ENCODE measurements at places on chromosomes 7 and 10.

DNA sequence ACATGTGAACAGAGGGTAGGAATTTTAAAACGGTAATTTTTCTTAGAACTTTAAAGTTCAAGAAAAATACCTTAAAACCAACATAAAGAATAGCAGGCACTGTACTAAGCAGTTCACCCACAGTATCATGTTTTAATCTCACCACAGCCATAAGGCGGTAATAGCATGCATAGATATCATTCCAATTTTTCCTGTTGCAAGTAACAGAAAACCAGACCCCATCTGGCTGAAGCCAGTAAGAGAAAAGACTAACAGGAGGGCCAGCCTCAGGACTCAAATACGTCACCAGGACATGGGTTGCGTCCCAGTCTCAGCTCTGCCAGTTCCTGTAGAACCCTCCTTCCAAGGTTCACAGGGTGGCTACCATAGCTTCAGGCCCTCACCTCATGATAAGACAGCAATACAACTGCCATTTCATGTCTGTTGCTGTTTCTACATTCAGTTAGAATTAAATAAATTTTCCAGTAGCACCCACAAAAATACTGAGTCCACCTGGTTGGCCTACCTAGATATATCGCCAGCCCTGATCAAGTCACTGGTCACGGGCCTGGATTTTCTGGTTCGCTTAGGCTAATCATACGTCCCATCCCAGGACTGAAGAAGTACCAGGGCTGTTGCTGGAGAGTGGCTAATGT lies 2.0 kb upstream of the RNF32 start:
- no peak for DNase-seq

- DNase-seq = no peak
Measured at GRCh38 chr10:24869354-24870015, 82.9 kb downstream of the PRTFDC1 start.

- no peak for DNase-seq
Measured at GRCh38 chr10:79418886-79419595, 26.4 kb downstream of the ZCCHC24 start.

DNA sequence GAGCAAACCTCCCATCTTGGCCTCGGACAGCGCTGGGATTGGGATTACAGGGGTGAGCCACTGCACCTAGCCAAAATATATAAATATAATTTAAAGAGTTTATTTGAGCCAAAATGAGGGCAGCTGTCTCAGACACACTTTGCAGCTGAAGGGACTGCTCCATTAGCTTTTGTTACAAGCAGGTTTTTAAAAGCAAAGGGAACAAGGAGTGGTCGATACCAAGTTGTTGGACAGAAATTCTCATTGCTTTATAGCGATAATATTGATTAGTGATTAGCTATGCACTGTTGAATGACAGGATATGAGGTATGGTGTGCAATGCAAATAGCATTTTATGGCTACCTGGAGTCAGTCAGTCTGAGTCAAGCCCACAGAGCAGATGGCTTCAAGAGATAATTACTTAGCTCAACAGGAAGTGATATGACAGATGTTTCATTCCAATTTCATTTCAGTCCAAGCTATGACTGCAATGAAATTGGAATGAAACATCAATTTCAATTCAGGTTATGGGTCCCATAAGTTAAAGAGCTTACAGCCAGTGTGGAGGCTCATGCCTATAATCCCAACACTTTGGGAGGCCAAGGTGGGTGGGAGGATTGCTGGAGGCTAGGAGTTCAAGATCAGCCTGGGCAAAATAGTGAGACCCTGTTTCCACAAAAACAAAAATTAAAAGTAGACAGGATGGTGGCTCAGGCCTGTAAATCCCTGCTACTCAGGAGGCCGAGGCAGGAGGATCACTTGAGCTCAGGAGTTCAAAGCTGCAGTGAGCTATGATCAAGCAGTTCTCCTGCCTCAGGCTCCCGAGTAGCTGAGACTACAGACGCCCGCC lies 23.1 kb downstream of the TYW1 start:
- no peak for DNase-seq

GRCh38 chr7:51242007-51242691 lies 74.5 kb downstream of the COBL start:
- DNase-seq = no peak

- DNase-seq = no peak
Measured at GRCh38 chr10:123519861-123520260, 146.3 kb upstream of the GPR26 start.

GRCh38 chr7:123709525-123709924 lies 39.3 kb downstream of the WASL start:
- no peak for DNase-seq

DNA sequence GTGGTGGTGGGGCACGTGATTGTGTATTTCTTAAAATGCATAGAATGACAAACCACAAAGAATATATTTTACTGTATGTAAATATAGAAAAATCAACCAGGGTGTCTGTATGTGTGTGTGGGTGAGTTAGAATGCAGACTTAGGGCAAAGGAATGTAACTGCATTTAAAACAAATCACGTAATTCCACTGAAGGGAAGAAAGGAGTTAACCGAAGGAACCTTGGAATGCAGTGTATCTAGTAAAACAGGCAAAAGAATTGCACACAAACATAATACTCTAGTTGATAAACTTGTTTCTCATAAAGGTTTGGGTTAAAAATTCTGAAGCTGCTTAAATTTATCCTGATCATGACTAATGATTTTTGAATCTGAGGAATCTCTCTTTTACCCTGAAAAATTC lies 134.9 kb downstream of the ADRA2A start:
- DNase-seq = no peak

DNA sequence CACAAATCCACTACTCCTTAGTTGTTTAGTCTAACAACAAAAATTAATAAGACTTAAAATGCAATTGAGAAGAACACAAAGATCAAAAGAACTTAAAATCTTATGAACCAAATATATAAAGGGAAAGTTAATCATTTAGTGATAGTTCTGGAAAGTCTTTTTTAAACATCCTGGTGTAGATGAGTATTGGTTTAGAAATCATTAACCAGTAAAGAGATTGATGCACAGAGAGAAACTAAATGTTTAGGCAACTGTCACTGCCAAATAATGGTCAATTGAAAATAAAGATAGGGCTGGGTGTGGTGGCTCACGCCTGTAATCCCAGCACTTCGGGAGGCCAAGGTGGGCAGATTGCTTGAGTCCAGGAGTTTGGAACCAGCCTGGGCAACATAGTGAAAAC lies 44.9 kb downstream of the SP8 start:
- DNase-seq = no peak

DNA sequence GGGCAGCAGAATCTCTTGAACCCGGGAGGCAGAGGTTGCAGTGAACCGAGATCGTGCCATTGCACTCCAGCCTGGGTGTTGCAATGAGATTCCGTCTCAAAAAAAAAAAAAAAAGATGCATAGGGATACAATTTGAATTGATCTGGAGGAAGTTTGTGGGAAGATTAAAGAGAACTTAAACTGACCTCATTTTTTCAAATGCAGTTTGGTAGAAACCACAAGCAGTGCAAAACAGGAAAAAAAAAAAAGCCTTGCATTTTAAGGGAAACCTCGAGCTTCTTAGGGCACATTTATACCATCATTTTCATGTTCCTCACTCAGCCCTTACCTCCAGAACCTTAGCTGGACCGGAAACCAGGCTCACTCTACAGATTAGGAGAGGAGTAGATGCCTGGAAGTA lies 2.8 kb downstream of the KCTD7 start:
- DNase-seq = no peak

- DNase-seq = no peak
Measured at GRCh38 chr7:92002720-92003119, 62.1 kb downstream of the AKAP9 start.

DNA sequence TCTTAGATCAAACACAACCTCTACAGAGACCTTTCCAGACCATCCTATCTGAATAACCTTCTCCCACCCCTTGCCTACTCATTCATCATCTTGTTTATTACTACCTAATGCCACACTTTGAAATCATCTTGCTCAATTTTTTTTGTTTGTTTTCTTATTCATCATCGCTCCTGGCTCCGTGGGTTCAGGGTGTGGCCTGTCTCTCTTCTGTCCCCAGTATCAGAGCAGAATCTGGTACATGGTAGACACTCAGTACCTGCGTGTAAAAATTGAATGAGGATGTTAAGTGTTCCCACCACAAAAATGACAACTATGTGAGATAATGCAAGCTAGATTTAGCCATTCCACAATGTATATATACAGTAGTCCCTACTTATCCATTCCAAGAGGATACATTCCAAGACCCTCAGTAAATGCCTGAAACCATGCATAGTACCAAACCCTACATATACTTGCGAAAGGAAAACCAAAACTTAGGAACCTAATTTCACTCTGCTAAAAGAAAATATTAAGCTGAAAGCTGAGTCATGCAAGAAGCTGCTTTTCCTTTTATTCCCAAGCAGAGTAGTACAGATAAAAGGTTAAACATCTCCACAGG lies 72.1 kb upstream of the SEC61G start:
- DNase-seq = no peak

GRCh38 chr10:119341459-119342301 lies 134.3 kb downstream of the GRK5 start:
- peak; percentile 19 for DNase-seq

GRCh38 chr7:134315679-134316538 lies 821 bp downstream of the SLC35B4 start:
- DNase-seq = no peak

GRCh38 chr10:70169649-70170364 lies 507 bp downstream of the SAR1A start:
- no peak for DNase-seq

DNA sequence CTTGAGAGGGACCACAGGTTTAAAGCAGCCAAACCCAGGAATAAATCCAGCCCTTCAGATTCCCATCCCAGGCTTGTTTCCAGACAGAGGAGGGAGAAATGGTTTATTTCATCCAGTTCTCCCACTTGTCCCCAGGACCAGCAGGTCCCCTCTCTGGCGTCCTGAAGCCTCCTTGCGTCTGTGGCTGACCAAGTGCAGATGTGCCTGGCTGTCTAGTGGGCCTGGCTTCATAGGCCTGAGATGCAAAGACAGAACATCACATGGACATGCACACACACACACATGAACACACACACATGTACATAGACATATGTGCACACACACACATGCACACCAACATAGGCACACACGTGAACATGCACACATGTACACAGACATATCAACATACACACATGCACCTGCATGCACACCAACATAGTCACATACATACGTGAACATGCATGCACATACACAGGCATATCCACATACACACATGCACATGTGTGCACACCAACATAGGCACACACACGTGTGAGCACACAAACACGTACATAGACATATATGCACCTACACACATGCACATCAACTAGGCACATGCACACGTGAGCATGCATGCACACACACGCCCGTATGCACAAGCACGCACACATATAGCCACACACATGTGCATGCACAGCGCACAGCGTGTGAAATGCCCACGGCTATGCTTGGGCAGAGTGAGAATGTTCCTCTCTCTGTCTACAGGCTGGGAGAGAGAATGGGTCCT lies 10.7 kb downstream of the FOXL3 start:
- DNase-seq = no peak

GRCh38 chr10:5553400-5554170 lies 28.8 kb downstream of the CALML3 start:
- no peak for DNase-seq

DNA sequence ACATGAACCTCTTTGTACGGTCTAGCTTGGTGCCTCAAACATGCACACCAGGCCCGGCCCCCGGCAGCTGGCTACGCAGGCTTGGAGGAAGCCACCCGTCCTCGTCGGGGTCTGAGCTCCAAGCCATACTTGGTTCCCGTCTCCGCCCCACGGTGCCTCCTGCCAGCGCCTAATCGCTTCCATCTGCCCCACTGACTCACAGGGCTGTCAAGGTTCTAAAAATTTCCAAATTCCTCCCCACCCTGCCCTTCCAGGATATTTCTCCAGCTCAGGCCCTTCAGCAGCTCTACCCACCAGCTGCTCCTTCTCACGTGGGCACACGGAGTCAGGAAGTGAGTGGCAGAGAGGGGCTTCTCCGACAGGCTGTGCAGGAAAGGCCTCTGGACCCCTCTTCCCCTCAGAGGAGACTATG lies 38.8 kb downstream of the TMEM270 start:
- no peak for DNase-seq

GRCh38 chr10:50512214-50512595 lies 111.6 kb downstream of the SGMS1 start:
- DNase-seq = no peak

GRCh38 chr7:107659666-107660065 lies 962 bp upstream of the SLC26A4 start:
- no peak for DNase-seq

DNA sequence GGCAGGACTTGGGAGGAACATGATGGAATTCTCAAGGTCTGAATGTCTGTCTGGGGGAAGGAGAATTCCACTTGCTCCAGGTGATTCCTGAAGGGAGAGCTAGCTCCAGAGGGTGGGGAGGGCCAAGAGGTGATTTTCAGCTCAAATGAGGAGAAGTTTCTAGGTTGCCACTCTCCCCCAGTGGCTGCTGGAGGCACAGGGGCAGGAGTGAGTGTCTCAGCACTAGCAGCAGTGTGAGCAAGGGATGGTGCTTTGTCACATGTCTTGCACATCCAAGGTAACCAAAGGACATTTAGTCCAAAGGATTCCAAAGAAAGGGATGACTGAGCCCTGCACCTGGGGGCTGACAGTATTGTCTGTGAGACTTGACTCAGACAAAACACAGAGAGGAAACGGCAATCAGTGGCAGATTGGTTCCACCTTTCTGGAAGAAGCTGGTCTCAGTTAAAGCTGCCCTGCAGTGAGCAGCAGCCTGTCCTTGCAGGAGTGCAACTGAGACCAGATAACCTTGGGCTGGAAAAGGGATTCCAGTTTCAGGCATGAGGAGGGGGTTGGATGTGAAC lies 51.2 kb upstream of the PCBD1 start:
- no peak for DNase-seq

- no peak for DNase-seq
Measured at GRCh38 chr7:70076325-70076724, 478.1 kb downstream of the AUTS2 start.

DNA sequence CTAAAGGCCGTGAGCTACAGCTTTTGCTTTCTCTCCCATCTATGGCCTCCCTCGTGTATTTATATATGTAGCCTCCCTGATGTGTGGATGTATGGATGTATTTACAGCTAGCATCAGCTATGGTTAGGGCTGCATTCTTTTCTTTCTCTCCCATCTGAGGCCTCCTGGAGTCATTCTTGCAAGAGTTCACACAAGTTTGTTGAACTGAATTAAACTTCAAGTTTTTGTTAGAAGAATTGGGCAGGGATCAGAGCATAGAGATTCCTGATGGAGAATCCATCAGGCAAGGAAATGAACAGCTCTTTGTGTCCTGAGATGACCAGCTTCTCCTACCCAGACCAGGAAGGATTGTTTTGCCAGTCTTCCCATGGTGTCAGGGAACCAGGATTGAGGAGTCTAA lies 60.3 kb downstream of the AHCYL2 start:
- no peak for DNase-seq

GRCh38 chr10:124991835-124992234 lies 49.9 kb downstream of the ZRANB1 start:
- DNase-seq = no peak

- no peak for DNase-seq
Measured at GRCh38 chr10:58758321-58758720, 245.6 kb downstream of the BICC1 start.
